ENCODE measurements at places on chromosomes 1 and 21.

GRCh38 chr1:63915121-63915520 is 141.3 kb downstream of the ROR1 start:
- DNase-seq, result no peak

DNA sequence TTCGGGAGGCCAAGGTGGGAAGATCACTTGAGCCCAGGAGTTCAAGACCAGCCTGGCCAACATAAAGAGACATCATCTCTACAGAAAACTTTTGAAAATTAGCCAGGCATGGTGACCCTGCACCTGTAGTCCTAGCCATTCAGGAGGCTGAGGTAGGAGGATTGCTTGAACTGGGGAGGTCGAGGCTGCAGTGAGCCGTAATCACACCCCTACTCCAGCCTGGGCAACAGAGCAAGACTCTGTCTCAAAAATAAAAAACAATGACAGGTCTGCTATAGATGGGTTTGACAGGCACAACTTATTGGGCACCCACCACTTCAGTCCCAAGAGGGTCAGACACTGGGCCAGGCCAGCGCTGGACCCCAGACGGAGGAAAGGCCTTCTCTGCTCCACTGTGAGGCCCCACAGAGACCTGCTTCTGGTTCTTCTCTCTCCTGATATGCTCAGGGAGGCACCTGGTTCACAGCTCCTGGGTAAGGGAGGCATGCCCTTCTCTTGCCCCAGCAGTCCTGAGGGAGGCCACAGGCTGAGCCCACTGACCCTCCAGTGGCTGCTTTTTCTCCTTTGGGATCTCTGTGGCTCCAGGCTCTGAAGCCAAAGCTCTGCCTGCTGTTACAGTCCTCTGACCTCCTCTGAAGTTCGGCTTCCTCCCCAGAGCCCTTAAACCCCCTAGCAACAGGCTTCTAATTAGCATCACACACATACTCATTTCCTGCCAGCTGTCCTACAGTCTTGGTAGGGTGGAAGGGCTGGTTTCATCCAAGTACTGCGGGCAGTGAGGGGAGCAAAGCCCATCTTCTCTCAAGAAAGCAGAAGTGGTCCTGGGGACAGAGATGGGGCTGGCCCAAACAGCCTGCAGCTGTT is 14.4 kb downstream of the S100A16 start:
- no peak for DNase-seq

GRCh38 chr1:6033986-6034749 is 11.5 kb upstream of the KCNAB2 start:
- DNase-seq, result peak; percentile 64

DNA sequence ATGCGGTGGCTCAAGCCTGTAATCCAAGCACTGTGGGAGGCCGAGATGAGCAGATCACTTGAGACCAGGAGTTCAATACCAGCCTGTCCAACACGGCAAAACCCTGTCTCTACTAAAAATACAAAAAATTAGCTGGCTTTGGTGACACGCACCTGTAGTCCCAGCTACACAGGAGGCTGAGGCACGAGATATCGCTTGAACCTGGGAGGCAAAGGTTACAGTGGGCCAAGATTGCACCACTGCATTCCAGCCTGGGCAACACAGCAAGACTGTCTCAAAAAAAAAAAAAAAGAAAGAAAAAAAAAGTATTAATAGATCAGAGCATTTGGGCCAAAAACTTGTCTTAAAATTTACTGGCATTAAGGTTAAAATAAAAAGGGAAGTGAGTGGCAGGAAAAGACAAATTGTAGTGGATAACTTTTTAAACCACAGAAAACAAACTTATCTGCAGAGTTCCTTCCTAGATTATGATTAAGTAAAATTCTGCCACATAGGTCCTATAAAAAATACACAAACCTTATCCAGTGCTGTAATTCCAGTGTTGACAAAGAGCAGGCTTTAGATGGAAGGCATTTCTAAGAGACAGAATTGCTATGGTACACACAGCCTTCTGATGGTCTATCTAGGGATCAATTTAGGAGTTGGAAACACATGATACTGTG is 53.3 kb downstream of the EIF4G3 start:
- no peak for DNase-seq

GRCh38 chr1:236282425-236282716 is 613 bp upstream of the ERO1B start:
- DNase-seq, result peak; percentile 34

DNA sequence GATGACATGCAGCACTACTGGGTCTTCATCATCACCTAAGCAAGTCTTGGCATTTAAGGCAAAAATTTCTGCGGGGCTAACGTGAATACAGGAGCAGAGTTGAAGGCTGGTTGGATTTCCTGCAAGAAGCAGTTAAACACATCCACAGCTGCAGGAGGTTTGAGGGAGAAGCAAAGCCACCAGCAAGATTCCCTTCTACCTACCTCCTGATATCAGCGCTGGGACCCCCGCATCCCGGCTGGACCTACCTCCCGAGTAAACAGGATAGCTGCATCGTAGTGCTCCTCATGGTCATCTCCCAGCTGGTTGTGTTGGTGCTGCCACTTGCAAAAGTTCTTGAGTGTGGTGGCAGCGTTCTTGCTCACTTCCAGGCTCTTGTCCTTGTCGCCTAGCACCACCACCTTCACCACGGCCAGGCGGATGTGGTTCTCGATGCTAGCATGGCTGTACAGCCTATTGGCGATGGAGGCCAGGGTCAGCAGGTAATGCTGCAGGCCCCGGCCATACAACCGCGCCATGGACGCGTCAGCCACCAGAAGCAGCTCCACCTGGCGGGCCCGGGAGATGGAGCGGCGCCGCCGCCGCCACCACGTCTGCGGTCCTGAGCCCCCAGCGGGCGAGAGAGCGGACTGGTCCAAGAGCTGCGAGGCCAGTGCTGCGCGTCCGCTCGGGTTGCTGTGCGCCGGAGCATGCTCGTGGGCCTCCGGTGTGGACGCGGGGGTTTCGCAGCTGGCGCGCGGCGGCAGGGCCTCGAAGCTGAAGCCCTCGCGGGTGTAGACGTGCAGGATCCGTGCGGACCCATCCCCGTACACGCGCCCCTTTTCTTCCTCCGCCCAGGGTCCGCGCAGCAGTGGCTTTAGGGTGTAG is 1.6 kb downstream of the ADAMTS5 start:
- DNase-seq, result peak; percentile 63

GRCh38 chr1:233209481-233209880 is 86.0 kb downstream of the PCNX2 start:
- DNase-seq, result no peak

- no peak for DNase-seq
Observed at GRCh38 chr1:49424782-49425181, 599.0 kb downstream of the AGBL4 start.

DNA sequence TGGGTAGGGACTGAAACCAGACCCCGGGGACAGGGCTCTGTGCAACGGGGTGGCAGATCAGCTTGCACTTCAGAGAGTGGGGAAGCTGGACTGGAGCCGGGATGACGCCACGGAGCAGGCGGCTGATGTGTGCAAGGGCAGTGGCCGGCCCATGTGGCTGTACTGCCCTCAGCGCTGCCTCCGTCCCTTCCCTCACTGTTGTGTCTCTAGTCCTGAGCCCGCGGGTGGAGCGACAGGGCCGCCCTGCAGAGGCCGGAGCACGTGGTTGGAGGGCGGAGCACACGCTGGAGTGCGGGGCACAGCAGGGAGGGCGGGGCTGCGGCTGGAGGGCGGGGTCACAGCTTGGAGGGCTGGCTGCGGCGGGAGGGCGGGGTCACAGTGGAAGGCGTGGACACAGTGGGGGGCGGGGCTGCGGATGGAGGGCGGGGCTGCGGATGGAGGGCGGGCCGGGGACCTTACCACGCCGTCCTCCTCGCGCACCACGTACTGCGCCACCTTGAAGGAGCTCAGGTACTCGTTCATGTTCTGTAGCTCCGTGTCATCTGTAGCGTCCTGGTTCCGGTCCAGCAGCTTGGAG is 52.4 kb downstream of the CHD5 start:
- DNase-seq, result peak; percentile 83

DNA sequence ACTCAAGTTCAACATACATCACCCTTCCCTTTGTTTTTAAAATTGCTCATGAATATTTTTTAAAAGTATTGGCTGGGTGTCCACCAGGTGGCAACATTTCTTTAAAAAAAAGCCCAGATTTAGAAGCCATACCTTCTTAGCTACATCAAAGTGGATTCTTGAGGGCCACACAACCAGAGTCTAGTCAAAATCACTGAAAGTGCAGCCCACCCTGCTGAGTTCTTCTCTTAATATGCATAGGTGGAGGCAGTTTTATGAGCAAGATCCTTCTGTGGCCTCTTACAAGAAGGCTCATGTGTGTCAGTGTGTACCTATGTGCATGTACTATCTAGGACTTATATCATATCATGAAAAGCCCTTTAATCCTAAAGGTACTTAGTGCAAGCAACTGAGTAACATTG is 16.9 kb upstream of the GNG12 start:
- no peak for DNase-seq
